ENCODE measurements at places on chromosomes 7 and 10.
A peak's percentile ranks its signal among the peaks of the same experiment; 100 is the strongest.

GRCh38 chr7:277228-277627 is 12.7 kb upstream of the FOXL3 start:
- DNase-seq, result no peak

DNA sequence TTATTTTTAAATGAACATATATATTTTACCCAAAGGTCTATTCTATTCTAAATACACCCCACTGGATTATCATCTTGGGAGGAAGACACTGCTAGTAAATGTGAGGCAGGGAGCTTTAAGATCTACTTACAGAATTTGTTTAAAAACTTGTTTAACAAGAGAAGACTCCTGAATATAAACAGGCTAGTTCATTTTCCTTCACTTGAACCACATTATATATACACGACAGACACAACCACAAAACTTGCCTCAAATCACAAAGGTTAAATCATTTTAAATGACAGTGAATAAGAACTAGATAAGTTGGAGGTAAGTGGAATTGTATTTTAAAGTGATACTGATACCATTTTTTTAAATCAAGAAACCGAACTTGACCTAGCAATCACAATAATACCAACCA is 109.2 kb downstream of the ATE1 start:
- DNase-seq, result no peak

GRCh38 chr7:99557940-99558305 is 519 bp upstream of the ZNF655 start:
- no peak for DNase-seq

DNA sequence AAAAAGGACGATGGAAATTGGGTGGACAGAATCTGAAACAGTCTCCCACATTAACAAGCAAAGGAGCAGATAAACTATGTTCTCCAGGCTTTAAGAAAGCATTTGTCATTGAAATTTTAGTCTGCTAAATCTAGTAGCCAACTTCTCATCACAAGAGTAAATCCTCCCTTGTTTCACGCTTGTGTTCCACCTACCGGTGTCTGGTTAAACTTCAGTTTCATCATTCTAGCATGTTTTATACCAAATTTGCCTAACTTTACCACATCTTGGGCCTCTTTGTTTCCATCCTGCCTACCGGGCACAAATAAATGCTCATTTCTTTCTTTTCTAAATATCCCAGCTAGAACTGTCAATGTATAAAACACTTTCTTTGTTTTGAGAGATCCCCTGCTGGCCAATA is 5.8 kb downstream of the LIPA start:
- DNase-seq, result peak; percentile 77

- DNase-seq, result no peak
Measured at GRCh38 chr7:77352665-77353406, 63.3 kb downstream of the GSAP start.

- DNase-seq, result peak; percentile 68
Measured at GRCh38 chr7:151518105-151518946, 1.4 kb downstream of the RHEB start.

- DNase-seq, result no peak
Measured at GRCh38 chr10:48572414-48572813, 32.5 kb downstream of the ARHGAP22 start.

- DNase-seq, result no peak
Measured at GRCh38 chr10:32906595-32906994, 51.4 kb downstream of the ITGB1 start.

DNA sequence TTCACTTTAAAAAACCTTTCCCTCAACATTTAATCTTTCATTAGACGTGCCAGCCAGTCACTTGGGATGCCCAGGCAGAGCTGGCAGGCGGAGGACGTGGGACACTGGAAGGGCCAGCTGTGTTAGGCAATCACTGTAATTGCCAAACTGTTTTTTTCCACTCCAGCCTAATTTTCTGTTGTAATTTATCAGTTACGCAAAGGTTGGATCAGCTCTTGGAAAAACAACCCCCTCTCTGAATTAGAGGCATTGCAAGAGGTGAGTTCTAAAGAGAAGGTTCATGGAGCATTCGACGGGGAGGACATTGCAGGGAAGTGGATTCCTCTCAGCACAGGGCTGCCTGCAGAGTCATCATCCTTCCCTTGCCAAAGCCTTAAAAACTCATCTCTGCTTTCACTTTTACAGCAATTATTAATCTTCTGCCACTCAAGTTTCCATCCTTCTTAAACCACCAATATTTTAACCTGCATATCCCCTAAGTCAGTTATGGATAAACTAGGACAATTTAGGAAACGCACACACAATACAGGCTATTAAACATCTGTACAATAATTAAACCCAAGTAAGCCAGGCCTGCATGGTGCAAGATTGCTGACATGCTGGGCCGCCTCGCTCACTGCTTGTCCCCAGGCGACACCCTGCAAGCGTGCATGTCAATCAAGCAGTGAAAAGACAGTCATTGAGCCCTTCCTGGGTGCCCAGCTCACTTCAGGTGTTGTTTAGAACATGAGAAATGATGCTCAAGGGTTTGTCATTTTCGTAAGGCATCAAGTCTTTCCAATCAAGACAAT is 272.3 kb upstream of the RNF32 start:
- DNase-seq, result no peak

DNA sequence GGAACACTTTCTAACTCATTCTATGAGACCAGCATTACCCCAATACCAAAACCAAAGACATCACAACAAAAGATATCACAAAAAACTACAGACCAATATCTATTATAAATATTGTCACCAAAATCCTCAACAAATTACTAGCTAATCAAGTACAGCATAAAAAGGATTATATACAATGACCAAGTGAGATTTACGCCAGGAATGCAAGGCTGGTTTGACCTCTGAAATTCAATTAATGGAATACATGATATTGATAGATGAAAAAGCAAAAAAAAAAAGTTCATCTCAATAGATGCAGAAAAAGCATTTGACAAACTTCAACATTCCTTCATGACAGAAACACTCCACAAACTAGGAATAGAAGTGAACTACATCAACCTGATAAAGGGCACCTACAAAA is 175.3 kb downstream of the LCOR start:
- DNase-seq, result no peak

DNA sequence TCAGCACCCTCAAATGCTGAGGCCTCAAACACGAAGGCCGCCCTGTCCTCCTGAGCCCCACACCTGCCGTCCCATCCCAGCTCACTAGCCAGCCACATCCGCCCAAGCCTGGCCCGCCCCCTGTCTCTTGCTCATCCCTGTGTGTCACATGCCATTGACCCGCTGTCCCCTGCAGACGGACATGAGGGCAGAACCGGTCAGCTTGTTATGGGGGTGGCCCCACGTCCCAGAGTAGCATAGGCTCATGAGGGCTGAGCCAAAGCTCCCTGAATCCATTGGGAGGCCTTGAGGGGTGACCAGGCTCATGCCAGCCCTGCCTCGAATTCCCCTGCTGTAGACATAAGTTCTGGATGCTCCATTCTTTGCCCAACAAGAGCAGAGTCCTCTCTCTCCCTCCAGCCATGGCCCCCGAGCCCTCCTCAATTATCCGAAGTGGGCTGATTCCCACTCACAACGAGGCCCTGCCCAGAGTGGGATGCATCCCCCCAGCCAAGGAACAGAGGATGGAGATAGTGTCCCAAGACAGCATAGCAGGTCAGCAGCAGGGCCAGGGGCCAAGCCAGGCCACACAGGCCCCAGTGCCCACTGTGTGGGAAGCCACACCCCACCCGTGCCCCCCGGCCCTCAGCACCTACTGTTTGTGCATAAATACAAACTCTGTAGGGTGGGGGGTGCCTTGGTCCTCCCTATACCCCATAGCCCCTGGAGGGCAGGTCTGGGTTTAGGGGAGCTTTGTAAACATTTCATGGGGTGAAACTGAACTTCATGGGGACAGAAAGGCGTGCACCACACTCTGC is 42.1 kb downstream of the EBF3 start:
- DNase-seq, result no peak

- DNase-seq, result no peak
Measured at GRCh38 chr7:77222065-77222464, 22.4 kb upstream of the FGL2 start.

DNA sequence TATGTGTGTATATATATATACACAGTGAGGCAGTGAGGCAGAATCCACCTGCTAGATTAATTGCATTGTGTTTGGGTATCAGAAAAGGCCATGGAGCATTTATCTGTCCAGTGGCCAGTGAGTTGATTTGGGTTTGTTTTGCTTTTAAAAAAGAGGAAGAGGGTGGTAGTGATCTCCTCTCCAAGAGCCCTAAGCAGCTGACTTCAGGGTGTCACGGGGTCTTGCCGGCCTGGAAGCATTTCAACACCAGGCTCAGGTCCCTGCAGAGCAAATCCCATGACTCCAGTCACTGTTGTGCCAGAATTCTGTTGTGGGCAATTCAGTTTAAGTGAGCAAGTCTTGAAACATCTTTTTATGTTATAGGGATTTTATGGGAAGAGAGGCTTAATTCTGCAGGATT is 30.6 kb upstream of the GPNMB start:
- no peak for DNase-seq

- DNase-seq, result no peak
Measured at GRCh38 chr7:128217030-128217805, 23.9 kb upstream of the LEP start.

DNA sequence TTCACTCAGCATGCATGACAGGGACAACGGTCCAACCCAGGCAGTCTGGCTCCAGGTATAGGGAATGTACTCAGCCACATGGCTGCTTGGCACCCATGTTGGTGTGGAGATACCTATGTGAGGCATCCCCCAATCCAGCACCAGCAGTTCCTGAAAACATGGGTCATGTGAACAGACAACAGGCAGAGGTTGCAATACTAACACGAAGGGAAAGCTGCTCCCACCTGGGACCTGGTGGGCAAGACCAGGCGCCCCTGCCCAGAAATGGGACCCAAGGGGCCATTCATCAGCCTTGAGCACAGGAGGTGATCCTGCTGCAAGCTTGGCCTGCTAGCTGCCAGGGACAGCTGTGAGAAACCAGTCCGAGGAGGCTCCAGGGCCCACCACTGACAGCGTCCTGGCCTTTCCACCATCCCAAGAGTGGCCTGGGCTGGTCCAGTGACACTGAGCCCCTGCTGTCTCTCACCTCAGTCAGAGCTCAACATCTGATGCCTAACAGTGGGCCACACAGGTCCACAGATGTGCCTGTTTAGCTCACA is 142.3 kb downstream of the ARHGAP22 start:
- DNase-seq, result no peak

DNA sequence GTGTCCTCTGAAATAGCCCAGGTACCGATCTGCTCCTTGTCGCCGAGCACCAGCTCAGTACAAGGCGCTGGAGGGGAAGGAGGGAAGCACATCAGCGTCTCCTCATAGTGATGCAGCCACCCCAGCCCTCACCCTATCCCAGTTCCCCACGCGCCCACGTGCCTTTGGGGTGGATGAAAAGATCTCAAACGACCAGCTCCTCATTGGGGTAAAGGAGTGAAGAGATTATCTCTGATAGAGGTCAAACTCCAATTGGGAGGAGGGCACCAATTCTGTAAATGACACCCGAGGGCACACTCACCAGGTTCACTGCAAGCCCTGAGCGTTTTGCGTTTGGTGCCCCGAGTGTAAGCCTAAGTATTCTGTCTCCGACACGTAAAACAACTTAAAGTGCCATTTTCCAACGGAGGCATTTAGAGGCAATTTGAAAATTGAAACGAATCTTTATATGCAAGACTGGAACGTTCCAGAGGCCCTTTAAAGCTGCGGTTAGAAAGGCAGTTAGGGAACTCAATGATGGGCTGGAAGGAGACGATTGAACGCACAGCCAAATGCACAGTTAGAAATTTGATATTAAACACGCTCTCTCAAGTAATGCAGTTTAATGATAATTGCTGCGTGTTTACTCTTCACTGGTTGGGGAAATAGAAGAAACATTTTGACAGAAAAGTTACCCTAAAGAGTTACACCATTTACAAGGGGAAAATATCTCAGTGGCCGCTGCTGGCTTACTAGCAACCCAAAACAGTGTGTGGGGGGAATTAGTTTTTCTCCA is 8.9 kb upstream of the EMX2 start:
- no peak for DNase-seq

- no peak for DNase-seq
Measured at GRCh38 chr10:76296957-76297356, 865.5 kb downstream of the LRMDA start.

DNA sequence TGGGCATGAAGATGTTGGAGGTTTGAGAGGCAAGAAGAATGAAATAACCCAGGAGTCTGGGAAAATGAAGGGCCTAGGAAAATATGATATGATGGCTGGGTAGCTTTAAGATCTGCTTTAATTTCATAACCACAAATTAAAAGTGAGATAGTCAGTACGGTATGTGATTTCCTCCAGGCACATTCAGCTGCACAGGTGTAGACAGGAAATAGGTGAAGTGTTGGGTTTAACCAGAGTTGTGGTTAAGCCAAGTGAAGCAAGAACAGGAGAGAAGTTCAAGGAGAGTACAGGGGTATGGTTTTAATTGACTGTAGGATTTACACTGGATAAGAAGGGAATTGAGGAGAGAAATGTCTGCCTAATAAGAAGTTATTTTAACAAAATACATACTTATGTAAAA is 2.6 kb downstream of the PNLIPRP3 start:
- no peak for DNase-seq

- DNase-seq, result no peak
Measured at GRCh38 chr7:27547401-27547800, 115.3 kb downstream of the HIBADH start.

DNA sequence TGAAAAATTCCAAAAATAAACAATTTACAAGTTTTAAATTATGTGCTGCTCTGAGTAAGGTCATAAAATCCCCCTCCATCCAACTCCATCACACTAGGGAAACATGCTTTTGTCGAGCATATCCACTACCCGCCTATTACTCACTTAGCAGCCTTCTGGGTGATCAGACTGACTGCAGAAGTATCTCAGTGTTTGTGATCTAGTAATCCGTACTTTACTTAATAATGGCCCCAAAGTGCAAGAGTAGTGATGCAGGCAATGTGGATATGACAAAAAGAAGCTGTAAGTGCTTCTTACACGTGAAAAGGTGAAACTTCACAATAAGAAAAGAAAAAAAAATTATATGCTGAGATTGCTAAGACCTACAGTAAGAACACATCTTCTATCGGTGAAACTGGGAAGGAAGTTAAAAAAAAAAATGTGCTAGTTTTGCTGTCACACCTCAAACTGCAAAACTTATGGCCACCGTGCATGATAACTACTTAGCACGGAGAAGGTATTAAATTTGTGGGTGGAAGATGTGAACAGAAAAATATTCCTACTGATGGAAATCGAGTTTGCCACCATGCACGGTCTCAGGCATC is 43.2 kb downstream of the SEMA3C start:
- DNase-seq, result no peak

- DNase-seq, result peak; percentile 71
Measured at GRCh38 chr7:17640730-17641377, 299.4 kb downstream of the SNX13 start.

DNA sequence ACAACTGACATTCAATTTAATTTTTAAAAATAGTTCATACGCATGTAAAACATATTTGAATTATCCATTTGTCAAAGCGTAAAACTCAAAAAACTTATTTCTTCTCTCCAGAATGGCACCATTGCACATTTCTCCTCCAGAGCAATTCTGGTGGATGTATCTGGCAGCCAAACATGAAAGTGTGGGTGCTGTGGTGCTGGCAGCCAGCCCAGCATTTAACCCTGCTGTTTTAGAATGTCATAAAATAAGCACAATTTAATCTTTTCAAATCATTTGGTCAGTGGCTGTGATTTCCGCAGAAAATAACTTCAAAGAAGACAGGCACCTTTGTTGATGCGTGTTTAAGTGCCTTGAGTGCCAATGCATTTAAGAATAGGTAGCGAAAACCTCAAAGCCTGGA is 302.7 kb upstream of the MEOX2 start:
- no peak for DNase-seq
